ENCODE measurements at places on chromosomes 7 and 10.

GRCh38 chr10:971613-972012 is 16.6 kb upstream of the GTPBP4 start:
- no peak for DNase-seq

DNA sequence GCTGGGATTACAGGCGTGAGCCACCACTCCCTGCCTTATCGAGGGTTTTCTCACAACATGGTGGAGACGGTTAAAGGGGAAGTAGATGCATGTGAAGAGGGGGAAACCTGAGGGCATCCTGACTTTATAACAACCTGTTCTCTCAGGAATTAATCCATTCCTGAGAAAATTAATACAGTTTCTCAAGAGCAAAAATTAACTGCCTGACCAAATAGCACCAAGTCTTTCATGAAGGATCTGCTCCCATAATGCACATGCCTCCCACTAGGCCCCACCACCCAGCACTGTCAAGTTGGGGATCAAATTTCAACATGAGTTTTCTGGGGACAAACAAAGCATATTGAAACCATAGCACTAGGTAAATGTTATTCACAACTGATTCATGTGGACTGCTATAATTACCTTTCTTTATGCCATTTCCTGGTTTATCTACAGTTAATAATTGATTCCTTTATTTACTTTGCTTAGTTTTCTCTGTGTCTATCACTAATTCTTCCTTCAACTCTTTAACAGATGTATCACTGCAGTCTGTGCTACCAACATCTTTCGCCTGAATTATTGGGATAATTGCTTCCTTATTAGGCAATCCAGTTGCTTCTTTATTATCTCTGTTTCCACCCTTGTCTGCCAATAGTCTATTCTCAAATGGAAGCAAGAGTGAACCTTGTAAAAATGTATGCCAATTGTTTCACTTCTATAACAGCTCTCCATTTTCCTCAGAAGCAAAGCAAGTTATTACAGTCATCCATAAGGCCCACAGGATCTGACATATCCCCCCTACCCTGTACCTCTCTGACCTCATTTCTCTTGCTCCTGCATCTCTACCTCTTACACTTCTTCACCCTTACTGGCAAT is 12.9 kb upstream of the MICU1 start:
- no peak for DNase-seq

DNA sequence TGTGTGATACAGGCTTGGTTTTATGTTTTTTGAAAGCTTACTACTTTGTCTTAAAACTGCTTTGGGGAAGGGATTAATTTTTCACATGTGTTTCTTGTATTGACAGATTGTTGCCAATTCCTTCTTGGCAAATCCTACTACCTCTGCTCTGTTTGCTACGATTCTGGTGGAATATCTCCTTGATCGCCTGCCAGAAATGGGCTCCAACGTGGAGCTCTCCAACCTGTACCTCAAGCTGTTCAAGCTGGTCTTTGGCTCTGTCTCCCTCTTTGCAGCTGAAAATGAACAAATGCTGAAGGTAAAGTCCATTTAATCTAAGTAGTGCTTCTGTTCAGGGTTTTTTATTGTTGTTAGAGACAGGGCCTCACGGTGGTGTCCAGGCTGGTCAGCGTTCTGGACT is 33.6 kb downstream of the TRRAP start:
- no peak for DNase-seq

DNA sequence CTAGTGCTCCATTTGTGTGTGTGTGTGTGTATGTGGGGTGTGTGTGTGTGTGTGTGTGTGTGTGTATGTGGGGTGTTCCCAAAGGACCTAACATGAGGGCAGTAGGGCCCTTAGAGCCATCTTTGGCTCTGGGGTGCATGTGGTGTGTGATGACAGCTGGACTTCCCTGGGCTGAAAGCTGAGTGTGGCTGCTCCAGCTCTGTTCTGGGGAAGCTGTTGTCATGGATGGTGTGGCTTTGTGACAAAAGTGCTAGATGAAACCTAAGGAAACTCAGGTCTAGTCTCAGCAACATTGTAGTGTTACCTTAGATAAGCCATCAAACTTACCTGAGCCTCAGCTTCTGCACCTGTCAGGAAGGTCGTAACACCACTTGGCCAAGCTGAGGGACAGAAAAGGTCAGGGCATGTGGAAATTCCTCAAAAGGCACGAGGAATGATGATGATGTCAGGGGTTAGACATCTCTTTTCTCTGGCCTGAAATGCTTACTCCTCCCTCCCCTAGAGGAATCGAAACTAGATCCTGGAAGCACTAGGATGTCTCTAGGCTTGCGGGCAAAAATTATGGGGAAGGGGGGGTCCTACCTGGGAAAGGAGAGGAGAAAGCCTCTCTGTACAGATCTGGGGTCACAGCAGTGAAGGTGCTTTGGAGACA is 115.4 kb downstream of the RPS24 start:
- no peak for DNase-seq

DNA sequence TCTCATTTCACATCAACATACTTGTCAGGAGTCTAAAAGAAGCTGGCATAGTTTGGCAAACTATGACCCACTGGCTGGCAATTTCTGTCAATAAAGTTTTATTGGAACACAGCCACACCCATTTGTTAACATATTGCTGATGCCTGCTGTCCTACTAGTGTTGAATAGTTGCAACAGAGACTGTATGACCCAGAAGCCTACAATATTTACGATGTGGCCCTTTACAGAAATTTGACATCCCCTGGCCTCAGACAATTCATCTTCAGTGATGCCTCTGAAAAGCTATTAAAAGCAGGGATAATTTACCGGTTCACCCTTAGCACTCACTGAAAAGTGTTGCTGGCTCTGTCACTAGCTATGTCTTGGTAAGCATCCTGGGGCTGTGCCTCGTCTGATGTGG is 155.2 kb downstream of the ARID5B start:
- no peak for DNase-seq

DNA sequence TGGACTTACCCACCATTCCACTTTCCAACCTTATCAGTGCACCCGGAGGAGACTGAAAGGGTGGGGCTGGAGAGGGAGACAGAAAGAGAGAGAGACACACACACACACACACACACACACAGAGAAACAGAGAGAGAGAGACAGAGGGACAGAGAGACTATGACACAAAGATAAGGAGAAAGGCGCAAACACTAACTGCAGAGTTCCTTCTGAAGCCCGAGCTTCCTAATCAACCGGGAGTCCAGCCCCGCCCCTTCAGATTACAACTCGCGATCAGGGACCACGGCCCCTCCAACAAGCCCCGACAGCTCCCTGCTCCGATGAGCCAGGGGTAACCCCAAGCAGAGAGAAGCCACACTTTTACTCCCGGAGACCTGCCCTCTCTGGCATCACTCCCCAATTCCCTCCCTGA is 499 bp downstream of the GAL3ST4 start:
- no peak for DNase-seq

GRCh38 chr7:12965767-12966166 is 278.3 kb downstream of the ARL4A start:
- DNase-seq: no peak

DNA sequence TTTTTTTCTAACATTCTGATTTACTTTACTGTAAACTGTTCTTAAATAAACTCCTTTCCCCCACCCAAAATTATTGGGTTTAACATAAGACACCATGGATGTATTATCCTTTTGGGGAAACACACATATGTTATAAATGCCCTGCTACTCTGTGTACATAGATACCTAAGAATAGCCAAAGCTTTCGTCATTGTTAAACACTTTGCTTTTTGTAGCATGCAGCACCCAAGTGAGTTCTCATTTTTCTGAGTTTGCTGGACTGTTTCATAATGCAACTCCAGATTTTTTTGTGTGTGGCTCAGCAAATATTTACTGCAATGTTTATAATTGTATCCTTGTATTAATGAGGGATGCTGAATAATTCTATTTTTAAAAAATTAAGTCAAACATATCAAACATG is 86.9 kb downstream of the VTI1A start:
- no peak for DNase-seq

DNA sequence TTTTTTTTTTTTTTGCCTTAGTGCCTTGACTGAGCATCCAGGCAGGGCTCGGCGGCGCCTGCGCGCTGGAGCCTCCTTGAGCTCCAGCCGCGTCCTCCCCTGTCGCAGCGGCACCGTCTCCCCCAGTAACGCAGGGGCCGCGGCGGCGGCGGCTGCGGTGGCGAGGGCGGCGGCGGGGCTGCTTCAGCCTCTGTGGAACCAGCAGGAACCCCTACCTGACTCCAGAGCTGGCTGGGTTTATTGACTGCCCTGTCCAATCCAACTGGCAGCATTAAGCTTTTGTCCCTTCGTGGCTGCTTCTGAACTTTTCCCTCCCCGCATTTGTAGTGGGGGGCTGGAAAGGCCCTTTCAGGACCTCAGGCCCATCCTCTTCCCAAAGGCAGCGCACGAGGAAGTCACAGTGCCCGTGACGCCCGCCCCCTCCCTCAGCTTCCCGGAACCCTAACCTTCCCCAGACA is at the start of gene GPR85:
Gene GPR85 (minus strand): TSS at position 397 of the 458 bp plus-strand sequence. CDS start 2,106 bp downstream, outside the sequence.
- no peak for DNase-seq

DNA sequence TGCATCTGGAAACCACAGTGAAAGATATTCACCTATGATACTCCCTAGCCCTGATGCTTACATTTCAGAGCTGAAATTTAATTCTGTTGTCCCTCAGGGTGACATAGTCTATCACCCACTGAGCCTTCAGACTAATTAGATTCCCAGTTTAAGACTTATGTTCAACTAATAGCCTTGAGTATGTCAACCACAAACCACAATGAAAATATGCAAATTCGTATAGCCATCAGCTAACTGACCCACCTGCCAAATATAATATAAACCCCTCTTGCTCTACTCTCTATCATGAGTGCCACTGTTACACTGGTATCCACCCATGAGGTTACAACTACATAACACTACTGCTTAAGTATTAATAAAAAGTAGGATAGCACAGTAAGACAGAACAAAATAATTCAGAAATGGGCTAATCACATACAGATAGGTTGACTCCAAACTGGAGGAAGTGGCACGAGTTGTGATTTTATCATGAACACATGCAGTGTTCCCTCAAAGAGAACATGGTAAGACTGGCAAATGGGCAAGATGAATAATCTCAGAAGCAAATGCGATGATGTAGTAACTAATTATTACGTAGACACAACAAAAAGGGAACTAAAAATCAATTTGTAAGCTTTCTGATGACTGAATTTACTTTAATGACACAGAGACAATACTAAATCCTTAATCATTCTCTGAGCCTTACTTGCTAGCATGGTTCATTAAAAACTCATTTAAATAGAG is 290.6 kb downstream of the PARD3 start:
- DNase-seq: no peak

DNA sequence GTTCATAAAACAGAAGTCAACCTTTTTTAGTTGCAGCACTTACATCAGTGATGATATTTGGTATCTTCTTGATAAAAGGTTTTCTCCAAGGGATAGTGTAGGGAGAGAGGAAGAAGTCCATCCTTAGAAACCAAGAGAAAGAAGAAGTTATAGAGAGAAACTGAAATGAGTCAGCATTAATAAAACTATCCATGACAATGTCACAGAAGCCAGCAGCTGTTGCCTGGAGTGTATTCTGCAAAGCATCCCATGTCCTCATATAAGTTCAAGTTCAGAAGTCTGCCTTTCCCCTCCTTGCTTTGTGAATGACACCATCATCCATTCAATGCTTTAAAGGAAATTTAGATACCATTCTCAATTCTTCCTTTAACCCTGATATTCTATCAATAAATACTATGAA is 14.4 kb upstream of the COL1A2 start:
- no peak for DNase-seq

- no peak for DNase-seq
Measured at GRCh38 chr7:12870219-12870618, 182.8 kb downstream of the ARL4A start.

GRCh38 chr7:48506569-48506968 is 335.3 kb downstream of the ABCA13 start:
- DNase-seq: no peak

DNA sequence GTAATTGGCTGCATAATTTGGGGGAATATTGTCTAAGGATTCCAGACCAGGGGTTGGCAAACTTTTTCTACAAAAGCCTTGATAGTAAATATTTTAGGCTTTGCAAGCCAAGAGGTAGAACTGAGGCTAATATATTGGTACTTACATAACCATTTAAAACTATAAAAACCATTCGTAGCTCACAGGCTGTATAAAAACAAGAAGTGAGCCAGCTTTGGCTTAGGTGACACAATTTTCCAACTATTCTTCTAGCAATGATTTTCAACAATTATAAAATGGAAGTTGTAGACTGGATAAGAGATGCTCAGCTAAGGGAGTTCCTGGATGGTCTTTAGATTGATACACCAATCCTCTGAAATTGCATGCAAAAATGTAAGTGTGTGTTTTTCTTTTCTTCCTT is 1.4 kb downstream of the GPR141 start:
- no peak for DNase-seq
